ENCODE measurements at places on chromosomes 11 and 22.

GRCh38 chr11:78380615-78381051 is 37.0 kb downstream of the GAB2 start:
- DNase-seq: no peak

- DNase-seq: no peak
Observed at GRCh38 chr11:10414181-10414580, 40.9 kb upstream of the AMPD3 start.

DNA sequence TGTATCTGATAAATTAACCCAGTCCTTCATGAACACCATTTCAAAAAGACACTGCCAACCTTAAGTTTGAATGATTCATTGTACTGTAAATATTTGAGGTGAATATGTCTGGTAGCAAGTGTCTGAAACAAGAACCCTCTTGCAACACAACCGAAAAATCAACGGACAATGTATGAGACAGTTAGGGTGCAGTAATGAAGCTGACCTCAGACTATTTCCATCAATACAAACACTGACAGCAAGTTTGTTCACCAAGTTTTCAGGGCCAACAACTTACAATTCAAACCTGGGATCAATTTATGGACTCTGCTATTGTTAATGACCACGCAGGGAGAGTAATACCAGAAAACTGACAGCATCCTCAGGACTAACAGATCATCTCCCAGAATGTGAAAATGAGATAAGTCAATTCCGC is 126.3 kb downstream of the CADM1 start:
- no peak for DNase-seq

GRCh38 chr22:27853424-27853823 is 51.9 kb upstream of the MN1 start:
- no peak for DNase-seq

DNA sequence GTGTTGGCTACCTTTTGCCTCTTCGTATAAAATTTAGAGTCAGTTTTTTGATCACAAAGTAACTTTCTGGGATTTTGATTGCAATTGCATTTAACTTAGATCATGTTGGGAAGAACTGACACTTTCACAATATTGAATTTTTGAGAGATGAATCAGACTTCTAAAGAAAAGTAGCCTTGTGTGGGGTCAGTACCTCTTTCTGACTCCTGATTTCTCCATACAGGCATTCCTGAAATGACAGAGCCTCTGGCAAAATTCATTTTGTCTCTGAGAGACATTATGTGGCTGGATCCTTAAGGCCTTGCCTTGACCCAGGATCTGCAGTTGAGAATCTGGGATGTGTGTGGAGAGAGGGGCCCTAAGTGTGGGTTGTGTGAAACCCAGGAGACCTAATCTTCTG is 37.8 kb downstream of the PPFIBP2 start:
- DNase-seq: no peak

DNA sequence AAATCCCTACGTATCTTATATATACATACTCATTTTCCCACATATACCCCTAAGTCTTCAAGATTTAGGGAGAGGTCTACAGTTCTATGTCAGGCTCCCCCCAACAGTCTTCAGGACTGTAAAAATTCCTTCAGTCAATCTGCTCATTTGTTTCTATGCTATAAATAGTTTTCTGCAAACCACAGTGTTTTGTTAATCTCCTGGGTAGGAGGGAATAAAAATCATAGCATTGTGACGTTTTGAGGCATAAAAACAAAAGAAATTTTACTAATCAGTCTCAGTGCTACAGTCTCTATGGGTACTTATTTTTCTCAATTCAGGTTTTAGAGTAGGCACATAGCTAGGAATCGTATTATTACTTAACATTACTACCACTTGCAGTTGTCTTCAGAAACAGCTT is 552.8 kb upstream of the LRRC4C start:
- no peak for DNase-seq
